ENCODE measurements at places on chromosomes 1 and 21.

GRCh38 chr21:36188937-36189336 is 32.3 kb downstream of the DOP1B start:
- DNase-seq, result no peak

GRCh38 chr1:162386292-162387225 is 5.0 kb downstream of the C1orf226 start:
- DNase-seq, result no peak

DNA sequence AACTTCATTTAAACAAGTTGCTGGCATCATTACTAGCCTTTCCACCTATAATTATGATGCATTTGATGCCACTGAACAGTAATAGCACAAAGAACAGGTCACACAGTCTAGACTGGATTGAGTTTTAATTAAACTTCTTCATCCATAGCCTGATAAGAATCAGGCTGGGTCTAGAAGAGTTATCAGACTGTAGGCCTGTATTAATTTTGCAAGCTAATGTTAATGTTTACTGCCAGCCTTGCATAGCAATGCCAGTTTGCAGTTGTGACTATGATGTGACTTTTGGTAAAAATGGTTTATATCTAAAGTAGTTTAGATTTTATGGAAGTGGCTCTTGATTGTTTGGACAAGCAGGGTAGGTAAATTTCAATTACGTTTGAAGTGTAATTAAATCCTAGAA is 68.0 kb downstream of the PRKAA2 start:
- no peak for DNase-seq

- no peak for DNase-seq
Measured at GRCh38 chr1:220902916-220903315, 23.7 kb downstream of the HLX start.

DNA sequence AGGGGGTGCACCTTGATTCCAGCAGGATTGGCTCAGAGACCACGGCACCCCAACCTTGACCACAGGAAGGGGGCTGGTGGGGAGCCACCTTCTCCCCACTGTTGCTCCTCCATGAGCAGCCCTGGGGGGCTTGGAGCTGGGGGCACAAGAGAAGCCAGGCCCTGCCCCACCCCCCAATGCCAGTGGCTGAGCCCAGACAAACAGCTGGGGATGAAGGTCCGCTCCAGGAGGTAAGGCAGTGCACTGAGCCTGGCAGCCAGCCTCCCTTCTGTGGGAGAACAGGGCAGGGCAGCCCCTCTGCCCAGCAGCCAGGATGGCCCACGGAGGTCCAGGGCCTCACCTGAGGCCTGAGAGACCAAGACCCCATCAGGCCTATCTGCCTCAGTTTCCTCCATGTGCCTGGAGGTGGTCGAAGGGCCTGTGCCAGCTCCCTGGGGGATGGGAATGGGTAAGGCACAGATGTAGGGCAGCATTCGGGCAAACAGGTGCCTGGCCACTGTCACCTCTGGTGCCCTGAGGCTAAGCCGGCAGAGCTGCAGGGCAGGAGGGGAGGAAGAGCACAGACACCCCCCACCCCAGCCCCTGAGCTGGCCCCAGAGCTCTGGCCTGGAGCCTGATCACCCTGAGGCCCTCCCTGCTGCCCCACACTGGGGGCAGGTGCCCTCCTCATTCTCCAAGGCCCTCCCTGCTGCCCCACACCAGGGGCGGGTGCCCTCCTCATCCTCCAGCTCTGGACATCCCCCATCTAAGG is 7.1 kb downstream of the ITGB2 start:
- DNase-seq, result no peak

All from SHP77 treated with DMSO at 0.1 percent for 48 hours (cell line).